ENCODE measurements at places on chromosomes 7 and 10.

DNA sequence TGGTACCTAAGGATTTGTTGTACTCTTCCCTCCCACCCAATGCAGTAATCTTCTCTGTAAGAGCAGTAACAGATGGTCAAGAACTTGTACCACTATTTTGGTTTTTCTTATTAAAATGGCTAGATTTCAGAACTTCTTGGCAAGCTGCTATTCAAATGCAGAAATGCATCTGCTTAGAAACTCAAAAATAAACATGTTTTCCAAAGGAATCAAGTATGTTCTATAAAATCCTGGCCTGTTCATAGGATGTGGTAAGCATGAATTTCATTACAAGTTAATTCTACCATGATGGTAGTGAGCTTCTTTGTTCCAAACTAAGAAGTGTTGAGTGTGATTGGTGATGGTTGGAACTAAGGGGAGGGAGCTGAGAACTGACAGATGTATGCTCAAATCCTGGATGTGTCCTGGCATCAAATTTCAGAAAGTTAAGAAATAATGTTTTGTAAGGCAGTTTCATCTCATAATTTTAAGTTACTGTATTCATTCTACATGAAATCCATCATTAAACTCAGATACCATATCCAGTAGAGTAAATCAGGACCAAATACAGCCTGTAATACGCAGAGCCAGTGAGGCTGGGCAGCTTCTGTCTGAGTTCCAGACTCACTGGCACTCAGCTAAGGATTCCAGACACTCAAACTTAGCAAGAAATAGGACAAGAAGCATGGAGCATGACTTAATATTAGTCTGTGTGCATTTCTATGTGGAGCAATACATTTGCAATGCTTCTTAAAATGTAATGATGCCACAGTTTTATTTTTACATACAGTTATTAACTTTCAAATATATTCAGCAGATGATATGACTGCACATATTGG lies 119.6 kb downstream of the TES start:
- DNase-seq = no peak

DNA sequence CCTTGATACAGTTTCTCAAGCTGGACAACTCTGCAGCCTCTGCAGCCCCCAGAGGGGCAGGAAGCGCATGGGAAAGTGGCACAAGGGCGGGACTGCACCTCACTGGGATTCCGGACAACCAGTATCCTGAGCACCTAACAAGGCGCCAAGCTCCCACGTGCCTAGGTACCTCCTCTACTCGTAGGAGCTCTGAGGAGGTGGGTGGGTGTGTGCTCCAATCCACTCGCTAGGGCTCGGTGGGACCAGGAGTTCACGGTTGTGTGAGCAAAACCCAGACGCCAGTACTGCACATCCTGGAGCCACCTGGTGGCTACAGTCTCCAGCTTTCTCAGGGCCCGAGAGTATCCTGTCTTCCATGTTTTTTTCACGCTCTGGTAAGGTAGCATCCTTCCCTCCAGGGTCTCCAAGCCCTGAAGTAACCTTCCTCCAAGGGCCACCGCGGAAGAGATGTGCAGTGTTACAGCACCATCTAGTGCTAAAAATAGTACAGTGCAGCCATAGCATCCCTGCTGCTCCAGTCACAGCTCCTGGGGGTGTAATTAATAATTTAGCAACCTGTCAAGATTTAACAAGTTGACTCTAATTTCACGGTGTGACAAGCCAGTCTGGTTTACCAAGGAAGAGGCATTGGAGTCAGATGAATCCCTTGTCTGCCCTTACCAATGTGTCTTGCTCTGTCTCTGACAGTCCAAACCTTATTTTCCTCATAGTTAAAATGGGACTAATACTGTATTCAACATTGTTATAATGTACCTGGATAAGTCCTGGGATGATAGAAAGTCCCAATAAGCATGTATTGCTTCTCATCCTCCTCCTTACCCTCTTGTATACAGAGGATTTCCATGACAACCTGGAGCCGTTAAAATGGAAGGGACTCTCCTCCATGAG lies 70.4 kb downstream of the HERPUD2 start:
- no peak for DNase-seq

- DNase-seq = no peak
Measured at GRCh38 chr10:97197030-97197500, 11.3 kb upstream of the SLIT1 start.

DNA sequence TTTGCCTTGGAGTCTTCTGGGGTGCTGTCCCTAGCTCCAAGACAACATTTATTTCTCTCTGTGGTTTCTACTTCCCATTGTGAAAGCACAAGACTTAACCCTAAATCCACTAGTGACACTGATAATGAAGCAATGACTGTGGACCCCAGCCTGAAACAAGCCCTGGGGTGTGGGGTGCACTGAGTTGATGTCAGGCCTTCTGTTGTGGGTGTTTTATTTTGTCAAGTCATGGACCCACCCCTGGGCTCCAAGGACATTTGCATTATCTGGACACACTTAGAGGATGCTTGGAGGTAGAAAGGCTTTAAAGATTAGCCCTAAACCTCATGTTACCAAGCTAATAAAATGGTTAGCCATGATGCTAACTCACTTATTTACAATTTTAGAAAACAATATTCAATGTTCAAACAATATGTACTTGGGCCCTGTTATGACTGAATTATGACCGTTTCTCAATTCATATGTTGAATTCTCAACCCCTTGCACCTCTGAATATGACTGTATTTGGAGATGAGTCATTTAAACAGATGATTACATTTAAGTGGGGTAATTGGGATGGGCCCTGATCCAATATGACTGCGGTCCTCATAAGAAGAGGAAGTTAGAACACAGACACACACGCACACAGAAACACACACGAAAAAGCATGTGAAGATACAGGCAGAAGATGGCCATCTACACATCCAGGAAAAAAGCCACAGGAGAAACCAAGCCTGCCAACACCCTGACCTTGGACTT lies 137.2 kb upstream of the IGFBP3 start:
- no peak for DNase-seq

GRCh38 chr10:132543916-132544743 lies 6.5 kb downstream of the INPP5A start:
- DNase-seq = no peak

DNA sequence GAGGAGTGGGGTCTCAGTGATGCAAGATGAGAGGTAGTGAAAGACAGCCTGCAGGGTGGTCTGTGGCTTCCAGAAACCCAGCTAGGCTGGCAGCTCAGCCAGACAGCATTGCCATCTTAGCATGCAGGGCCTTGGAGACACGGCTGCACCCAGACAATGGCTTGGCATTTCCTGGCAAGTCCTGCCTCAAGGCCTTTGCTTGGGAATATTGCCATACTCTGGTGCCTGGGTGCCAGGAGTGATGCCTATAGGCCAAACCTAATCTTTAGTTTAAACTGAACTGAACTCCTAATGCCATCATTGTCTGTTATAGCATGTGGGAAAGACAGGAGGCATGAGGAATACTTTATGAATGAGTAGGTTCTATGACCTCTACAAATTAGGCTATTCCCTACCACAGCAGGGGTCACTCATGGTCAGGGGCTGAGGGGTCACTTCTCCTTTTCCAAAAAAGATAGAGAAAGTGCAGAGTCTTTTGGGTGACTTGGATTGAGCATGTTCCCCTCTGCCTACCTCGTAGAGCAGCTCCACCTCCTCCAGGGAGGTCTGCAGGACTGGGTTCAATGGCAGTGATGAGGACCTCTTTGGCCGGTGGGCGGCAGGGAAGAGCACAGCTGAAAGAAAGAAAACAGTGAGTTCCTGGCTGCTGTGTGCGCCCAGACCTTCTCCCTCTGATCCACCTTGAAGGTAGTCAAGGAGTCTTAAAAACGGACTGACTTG lies 8.8 kb upstream of the SLC13A4 start:
- no peak for DNase-seq

DNA sequence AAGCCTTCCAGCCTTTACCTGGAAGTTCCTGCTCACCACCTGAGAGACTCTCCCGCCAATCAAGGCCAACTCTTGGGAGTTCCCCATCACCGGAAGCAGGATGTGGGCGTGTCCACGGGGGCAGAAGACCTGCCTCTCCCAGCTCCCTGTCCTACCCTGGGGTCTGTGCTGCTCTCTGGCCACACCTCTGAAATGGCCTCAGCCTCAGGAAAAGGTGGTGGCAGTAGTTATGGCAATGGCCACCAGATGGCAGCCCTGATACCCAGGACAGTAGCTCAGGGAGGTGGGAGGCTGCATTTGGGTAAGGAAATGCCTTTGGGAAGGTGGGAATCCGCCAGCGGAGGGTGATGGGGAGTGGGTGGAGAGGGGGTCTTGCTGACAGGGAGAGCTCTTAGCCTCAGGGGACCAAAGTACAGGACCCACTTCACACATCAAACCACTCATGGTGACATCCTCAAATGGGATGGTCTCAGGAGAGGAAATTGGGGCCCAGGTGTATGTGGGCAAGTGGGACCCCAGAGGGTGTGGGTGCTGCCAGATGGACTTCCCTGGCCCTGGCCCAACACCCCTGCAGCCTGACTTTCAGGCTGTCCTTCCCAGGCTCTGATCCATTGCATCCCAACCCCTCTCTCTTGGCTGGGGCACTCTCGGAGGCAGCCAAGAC lies 33.9 kb downstream of the KAZALD1 start:
- no peak for DNase-seq

DNA sequence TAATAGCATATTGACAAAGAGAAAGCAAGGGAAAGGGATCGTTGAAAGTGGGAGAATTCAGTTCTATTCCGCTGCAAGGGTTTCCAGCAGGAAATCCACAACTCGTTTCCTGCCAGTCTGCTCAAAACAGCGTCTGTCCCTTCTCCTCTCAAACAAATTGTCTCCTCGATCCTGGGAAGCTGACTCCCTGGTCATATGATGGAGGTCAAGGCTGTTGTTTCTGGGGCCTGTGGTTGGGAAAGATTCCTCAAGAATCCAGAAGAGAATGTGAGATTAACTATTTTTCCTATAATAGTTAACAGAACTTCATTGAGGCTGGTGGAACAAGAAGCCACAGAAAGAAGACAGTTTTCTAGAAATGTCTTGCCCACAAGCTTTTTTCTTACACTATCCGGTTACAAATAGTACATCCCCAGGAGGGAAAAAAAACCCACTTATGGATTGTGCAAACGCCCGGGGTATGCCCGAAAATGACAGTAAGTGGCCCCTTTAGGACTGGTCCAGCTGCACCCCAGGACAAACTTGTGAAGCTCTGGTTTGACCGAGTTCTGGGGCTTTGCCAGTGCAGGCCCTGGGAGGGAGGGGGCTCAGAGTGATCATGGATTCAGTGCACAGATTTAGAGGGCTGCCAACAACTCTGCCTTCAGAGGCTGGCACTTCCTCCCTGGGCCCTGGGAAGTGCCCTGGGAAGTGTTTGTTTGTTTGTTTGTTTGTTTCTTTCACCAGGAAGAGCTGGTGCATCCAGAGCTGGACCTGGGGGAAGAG lies 49.4 kb upstream of the CTBP2 start:
- no peak for DNase-seq

Data from skeletal muscle cell (primary cell).